ENCODE measurements at places on chromosomes 6 and 20.

- peak; percentile 52 for DNase-seq
Observed at GRCh38 chr6:54920628-54921027, 74.1 kb downstream of the FAM83B start.

- no peak for DNase-seq
Observed at GRCh38 chr6:37517411-37517812, 17.7 kb upstream of the CCDC167 start.

GRCh38 chr6:98808541-98809210 lies 25.7 kb upstream of the POU3F2 start:
- DNase-seq = peak; percentile 17

GRCh38 chr6:75430631-75431325 lies 62.8 kb downstream of the FILIP1 start:
- peak; percentile 47 for DNase-seq

DNA sequence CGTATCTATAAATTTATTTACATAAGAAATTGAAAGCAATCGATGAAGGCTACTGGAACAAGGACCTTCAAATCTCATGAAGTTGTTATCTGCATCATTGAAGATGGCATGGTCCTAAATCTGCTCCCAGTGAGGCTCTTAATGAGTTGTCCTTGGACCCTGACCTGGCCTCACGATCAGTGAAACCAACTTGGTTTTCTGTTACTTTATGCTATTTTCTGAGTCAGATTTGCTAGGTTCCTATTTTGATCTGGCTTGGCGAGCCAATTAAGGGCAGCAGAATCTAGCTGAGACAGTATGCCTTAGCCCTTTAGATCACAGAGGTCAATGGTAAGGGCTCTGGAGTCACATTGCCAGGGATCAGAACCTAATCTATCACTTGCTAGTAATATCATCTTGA lies 30.1 kb upstream of the NOX3 start:
- DNase-seq = no peak

DNA sequence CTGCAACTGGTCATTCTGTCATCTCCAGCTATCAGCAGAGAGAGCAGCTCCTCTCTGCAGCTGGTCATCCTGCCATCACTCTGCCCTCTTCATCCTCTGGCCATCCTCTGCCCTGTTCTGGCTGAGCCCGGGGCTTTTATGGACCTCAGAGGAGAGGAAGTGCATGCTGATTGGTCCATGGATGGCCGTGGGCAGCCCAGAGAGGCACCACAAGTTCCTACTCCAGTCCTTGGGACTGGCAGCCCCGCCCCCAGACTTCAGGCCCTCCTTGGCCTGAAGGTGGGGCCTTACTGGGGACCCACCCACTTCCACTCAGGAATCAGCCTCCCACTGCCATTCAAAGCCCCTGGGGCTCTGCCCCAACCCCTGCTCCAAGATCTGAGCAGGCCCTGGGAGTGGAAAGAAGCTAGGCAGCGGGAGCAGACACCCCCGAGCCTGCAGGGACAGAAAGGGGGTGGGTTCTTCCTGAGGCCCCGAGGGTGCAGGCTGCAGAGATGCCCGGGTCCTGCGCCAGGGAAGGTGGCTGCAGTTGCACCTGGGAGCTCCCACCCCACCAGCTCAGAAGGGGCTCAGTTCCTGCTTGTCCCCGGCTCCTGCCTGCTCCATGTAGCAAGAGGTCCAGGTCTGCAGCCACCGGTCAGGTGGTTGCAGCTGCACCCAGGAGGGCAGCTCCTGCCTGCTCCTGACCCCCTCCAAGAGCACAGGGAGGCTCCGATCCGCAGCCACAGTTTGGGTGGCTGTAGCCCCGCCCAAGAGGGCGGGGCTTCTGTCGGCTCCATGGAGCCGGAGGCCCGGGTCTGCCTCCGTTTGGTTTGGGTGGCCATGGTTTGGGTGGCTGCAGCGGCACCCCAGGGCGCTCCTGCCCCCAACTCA lies 34.1 kb upstream of the HMGA1 start:
- no peak for DNase-seq

- no peak for DNase-seq
Observed at GRCh38 chr20:61370841-61371303, 118.8 kb downstream of the CDH4 start.

GRCh38 chr6:145756170-145756662 lies 20.9 kb upstream of the EPM2A start:
- peak; percentile 98 for DNase-seq

DNA sequence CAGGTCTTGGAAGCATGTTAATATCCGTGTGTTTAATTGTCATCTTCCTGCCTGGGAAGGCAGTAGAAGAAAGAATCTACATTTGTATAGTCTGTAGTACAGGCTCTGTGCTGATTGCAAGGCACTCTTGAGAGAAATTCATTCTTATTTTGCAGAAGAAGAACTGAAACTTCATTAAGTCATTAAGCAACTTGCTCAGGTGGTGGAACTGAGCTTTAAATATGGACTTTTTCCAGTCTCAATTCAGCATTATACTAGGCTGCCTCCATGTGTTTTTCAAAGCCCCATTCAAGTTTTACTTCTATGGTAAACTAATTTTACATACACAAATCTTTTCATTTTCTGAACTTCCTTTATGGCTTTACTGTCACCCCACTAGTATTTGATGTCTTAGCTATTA lies 18.7 kb downstream of the ZNF451 start:
- DNase-seq = no peak

DNA sequence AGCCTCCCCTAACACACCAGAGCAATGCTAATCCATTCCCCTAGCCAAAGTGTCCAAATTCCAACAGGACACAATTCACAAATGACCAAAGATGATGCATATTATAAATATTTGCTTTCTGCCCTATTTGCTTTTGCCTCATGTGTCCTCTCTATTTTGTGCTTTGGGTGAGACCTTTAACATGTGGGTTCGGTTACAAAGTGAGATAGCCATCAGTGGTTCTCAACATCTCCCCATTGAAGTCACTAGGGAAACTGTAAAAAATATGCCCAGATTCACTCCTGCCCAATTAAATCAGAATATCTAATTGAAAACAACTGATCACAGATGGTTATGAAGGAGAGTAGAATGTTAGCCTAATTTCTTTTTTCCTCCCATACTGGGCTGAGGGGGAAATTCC lies 159.2 kb downstream of the MTFR2 start:
- DNase-seq = no peak

GRCh38 chr6:44727651-44728630 lies 340.4 kb downstream of the CDC5L start:
- no peak for DNase-seq

- no peak for DNase-seq
Observed at GRCh38 chr6:166710084-166710483, 83.0 kb upstream of the RPS6KA2 start.

DNA sequence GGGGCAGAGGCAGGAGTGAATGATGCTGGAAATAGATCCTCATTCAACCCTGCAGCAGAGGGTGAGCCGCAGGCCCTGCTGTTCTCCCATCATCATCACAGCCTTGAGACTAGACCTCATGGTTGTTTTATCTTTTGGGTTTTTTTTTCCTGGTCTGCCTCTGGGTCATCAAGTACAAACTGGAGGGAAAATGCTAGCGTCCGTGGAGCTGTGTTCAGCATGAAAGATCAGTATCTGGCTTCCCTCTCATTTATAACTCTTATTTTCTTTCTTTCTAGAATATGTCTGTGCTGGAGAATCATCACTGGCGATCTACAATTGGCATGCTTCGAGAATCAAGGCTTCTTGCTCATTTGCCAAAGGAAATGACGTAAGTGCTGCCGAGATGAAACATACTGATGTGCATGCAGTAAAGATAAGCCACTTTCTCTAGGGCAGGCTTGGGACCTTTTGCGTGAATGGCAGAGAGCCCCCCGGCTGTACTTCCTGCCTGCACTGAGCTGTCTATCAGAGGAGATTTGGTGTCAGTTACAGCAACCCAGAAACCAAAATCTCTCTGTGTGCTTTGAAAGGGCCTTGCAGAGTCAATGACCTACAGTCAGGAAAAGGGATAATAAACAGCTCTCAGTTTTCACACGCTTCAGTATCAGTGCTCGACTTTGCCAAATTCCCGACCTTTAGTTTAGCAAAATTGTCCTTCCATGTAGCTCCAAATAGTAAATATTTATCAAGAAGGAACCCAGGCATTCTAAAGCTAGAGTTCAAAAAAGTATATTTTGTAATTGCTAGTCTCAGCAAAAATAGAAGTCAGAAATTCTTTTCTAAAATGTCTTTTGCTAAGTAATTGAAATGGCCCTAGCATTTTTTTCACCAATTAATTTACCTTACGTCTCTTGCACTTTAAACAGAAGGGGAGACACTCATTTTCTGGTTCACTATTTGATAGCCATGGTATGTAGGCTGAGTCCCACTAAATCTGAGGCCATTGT lies 76.3 kb downstream of the MTFR2 start:
- DNase-seq = peak; percentile 92

DNA sequence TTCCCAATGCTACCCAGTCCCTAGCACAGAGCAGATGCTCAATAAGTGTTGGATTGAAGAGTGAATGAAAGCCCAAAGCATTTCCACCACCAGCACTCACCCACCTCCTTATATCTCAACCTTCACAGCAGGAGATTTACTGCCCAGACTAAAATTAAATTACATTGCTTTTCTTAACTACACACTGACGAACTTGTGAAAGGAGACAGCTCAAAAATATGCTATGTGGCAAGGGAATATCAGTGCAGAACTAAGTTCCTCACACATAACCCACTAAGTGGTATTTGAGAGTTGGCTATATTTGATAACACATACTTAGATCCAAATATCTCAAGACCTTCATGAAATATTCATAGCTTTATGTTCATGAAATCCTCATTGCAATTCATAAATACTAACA lies 137.7 kb downstream of the FRK start:
- no peak for DNase-seq

DNA sequence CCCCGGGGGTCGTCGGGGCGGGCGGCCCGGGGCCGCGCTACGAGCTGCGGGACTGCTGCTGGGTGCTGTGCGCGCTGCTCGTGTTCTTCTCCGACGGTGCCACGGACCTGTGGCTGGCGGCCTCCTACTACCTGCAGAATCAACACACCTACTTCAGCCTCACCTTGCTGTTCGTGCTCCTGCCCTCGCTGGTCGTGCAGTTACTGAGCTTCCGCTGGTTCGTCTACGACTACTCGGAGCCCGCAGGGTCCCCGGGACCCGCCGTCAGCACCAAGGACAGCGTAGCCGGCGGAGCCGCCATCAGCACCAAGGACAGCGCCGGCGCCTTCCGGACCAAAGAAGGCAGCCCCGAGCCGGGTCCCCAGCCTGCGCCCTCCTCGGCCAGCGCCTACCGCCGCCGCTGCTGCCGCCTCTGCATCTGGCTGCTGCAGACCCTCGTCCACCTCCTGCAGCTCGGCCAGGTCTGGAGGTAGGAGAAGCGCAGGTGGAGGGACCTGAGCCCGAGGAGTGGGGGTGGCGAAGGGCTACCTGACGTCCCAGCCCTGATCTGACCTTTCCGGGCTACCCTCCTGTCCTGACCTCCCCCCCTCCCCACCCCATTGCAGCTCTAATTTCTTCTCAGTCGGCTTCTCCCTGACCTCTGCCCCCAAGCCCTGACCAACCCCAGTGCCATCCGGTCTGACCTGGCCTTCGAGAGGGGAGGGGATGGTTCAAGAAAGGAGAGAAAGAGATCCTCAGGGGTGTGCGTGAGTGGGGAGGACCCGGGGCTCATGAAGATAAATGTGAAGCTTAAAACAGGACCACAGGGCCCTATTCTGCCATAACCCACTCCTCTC lies 558 bp downstream of the XKR7 start:
- peak; percentile 47 for DNase-seq

DNA sequence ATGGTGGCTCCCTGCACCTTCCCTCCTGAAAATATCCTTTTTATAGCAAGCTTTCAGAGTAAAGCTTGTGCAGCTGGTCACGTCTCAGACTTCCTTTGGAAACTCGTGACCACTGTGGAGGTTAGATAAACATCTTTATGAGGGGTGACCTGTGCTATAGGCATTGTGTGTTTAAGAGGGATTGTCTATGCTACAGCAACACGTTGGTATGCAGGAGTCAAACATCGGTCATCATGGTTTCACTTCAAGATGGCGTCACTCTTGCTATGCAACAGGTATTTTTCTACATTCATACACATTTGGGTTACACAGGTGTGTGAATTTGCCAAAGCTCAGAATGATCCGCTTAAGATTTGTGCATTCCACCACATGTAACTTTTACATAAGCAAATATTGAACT lies 14.6 kb upstream of the BLCAP start:
- no peak for DNase-seq

DNA sequence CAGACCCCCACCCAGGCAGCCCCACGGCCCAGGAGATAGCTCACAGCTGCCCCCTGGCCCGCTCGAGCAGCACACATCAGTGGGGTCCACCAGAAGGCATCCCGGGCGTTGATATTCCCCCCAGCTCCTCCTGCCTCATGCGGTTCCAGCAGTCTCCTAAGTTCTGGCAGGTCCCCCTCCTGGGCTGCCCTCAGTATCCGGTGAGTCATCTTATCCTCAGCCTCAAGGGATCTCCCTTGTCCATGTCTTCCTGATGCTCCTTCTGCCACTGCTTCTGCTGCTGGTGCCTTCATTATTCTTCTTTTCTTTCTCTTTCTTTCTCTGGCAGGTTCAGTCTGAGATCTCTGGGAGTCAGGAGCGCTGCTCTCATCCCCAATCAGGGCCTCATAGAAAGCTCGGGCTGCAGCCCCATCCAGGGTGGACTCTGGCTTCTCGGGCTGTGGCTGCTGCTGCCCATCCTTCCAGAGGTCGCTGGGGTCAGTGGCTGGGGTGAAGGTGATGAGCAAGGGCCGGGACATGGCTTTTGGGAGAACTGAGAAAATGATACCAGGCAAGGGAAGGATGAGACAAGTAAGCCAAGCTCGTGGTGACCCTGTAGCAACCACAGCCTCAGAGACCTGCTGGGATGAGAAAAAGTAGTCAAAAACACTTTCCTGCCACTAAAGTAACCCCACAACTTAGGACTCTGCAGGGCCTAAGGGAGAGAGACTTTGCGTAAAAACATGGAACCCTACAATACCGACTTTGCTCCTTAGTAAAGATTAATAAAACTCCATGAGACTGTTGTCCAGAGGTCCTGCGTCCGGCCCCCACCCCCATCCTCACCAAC lies 622 bp downstream of the GPANK1 start:
- DNase-seq = peak; percentile 87

GRCh38 chr20:5282561-5282960 lies 34.2 kb downstream of the PROKR2 start:
- DNase-seq = no peak

DNA sequence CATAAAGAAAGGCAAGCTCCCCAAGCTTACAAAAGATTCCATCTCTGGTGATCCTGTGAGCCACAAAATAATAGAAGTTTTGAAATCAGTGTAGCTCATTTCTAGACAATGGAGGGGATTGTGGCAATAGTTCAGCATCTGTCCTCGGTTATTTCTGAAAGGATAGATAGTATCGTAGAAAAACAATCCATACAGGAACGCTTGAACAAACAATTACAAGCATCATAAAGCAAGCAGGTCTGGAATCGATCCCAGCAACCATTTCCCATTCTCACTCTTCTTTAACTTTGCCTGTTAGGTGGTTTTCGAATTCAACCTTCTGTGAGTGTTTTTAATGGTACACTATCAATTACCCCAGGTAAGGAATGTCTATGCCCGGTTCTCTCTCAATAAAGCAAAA lies 931.1 kb downstream of the KIF16B start:
- DNase-seq = no peak

DNA sequence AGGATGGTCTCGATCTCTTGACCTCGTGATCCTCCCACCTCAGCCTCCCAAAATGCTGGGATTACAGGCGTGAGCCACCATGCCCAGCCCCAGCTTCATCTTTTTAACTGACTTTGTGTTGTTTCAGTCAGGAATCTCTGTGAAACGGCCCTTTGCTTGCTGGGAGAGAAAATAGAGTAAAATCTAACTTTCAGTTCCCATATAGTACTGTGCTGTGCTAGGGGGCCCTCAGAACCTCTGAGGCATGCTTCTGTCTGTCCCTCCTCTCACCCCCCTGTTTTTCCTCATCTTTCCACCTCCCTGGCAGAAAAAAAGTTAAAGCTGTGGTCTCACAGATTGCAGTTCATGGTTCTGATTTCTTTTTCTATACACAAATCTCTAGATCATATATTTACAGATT lies 48.4 kb downstream of the LRP11 start:
- DNase-seq = no peak
